Aorta (tissue), 5 donors: ENCODE measurements at places on chromosomes 6 and 20.
A peak's percentile ranks its signal among the peaks of the same experiment; 100 is the strongest.

- H3K4me1 ChIP-seq, result no peaks in the 10 kb centered on the region
- no peaks in the 10 kb centered on the region for H3K36me3 ChIP-seq
- no peak overlapping the region for H3K4me3 ChIP-seq
- no peaks in the 10 kb centered on the region for H3K27me3 ChIP-seq
- DNase-seq, result no peak
These were observed 889.5 kb downstream of the EYS start for GRCh38 chr6:64817525-64817924.

DNA sequence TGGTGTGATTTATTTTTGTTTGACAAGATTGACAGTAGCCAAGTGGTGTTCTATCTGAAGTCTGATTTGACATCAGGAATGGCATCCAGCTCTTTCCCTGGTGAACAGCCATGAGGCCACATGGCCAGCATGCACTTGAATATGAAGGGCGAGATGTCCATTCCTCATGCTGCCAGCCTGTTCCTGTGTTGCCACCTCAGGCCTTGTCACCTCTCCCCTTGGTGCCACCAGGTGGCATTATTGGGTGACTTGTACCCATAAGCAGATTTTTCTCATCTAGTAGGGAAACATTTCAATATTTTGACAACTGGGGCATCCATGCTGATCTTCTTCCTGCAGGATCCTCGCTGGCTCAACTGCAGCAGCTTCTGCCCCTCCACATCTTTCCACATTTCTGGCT is 199.1 kb downstream of the ERMARD start:
- no peak overlapping the region for H3K4me3 ChIP-seq
- peak; percentile 35 for DNase-seq
- H3K27me3 ChIP-seq, result no peaks in the 10 kb centered on the region
- no peaks in the 10 kb centered on the region for H3K36me3 ChIP-seq
- no peaks in the 10 kb centered on the region for H3K4me1 ChIP-seq
- no peak overlapping the region for H3K27ac ChIP-seq

DNA sequence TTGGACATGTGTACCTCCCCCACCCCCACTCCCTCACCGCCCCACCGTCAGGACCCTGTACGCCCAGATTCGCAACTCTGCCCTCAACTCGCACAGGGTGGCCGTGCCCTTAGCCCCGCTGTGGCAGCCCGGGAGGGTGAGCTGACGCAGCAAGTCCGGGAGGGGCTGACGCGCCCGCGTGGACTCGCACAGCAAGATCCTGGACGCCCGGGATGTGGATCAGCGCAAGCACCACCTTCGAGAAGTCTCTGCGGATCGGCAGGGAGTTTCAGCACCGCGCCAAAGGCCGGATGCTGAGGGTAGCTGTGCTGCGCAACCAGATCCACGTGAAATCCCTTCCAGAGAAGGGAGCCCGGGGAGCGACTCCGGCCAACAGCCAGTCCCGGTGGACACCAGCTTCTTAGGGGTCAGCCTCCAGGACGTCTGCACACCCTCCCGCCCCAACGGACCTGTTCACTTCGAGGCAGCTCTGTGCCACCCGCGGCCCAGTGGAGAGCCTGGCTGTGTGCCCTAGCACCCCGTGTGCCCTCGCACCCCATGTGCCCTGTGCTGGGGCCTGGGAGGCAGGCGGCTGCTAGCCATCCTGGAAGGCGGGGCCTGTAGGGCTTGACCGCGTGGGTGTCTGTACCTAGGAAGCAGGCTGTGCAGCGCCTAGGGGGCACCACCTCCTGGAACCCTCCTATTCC is 6.7 kb upstream of the GJA10 start:
- H3K27me3 ChIP-seq, result no peaks in the 10 kb centered on the region
- no peak overlapping the region for H3K27ac ChIP-seq
- no peak overlapping the region for H3K4me3 ChIP-seq
- no peak for DNase-seq
- no peaks in the 10 kb centered on the region for H3K36me3 ChIP-seq

GRCh38 chr6:2875359-2876191 is 27.5 kb downstream of the SERPINB9 start:
- H3K4me1 ChIP-seq, result no peaks in the 10 kb centered on the region
- peak overlapping the region; percentile 59 for H3K4me3 ChIP-seq
- H3K27me3 ChIP-seq, result no peaks in the 10 kb centered on the region
- DNase-seq, result peak; percentile 84

GRCh38 chr20:58721951-58722778 is 29.6 kb downstream of the NPEPL1 start:
- peak; percentile 61 for DNase-seq
- no peak overlapping the region for H3K27ac ChIP-seq
- H3K4me3 ChIP-seq, result no peak overlapping the region

DNA sequence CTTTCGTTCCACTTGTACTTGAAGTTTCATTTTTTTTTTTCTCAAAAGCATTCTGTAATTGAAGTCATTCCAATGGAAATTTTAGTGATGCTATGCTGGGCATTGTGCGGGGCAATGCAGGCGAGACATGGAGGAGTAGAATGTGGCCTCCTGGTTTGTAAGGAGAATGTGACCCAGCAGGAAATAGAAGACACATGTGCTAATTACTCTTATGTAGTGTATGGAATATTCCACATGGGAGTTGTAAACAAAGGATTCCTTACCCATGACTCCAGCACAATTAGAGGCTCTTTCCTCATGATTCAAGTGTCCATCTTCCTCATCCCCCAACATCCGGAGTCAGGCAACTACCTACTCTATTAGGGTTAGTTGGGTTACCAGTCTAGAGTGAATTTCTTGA is 14.9 kb upstream of the RFPL4B start:
- no peaks in the 10 kb centered on the region for H3K36me3 ChIP-seq
- H3K27ac ChIP-seq, result no peak overlapping the region
- no peaks in the 10 kb centered on the region for H3K4me1 ChIP-seq

DNA sequence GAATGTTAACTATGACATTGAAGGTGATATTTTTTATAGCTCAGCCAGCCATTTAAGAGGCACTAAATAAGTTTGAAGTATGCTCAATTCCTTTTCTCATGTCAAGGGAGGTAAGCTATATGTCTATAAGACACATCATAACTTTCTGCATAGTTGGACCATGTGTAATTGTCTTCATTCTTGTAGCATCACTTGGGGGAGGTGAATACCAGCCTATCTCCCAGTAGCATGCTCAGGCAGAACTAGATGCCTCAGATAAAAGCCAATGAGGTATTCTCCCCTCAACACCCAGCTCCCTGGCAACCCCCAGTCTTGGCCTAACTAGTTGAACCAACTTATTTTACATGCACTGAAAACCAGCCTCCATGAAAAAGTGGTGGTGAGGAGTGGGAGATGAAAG is 158.3 kb upstream of the JAG1 start:
- no peak for DNase-seq
- no peak overlapping the region for H3K4me3 ChIP-seq
- no peak overlapping the region for H3K27ac ChIP-seq
- H3K27me3 ChIP-seq, result no peaks in the 10 kb centered on the region
- no peaks in the 10 kb centered on the region for H3K36me3 ChIP-seq
- H3K4me1 ChIP-seq, result no peaks in the 10 kb centered on the region

DNA sequence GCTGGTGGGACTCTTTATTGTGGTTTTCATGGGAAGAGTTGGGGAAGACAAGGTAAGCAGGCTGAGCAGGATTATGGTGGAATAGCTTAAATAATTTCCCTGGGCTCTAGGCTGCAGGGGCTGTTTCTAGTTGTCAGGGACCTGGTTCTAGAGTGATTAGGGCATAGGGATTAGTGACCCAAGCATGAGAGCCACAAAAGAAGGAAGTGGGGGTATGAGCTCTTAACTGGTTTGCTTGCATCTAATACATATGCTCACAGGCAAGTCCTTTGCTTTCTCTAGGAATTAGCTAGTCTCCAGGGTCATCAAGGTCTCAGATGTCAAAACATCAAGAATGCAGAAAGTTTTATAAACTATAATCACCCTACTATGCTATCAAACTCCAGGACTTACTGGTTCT is 67.5 kb upstream of the NRN1 start:
- DNase-seq, result no peak
- peaks cover 2% of the 10 kb centered on the region for H3K27me3 ChIP-seq
- H3K4me3 ChIP-seq, result no peak overlapping the region
- H3K27ac ChIP-seq, result no peak overlapping the region

DNA sequence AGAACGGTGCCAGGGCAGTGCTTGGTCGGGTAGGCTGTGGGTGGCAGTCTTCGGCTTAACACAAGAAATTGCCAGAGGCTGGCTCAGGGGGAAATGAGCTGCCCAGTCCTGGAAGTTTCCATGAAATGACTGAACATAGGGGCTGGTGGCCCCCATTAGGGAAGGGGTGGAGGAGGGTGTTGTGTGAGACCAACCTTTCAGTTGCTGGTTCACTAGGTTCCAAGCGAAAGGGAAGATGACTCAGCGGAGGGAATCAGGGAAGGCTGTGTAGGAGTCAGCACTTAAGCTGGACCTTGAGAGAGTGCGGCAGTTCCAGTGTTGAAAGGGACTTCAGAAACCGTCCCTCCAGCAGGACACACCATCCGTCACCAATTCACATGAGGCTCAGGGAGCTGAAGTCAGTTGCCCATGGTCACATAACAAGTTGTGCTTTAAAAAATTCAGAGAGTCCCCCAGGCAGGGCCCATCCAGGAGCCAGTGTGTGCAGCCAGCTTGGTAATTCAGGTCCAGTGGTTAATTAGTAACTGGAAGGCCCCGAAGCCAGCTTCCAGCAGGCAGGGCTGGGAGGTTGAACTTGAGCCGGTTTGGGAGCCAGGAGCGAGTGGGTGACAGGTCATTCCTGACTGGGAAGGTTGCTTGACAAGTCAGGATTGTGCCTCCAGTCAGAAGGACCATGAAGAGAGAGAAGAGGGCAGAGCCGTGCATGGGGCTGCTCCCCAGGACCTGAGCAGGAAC is at the start of gene SGK2:
Gene SGK2 (plus strand): TSS at position 616 of the 735 bp plus-strand sequence. CDS start 7,469 bp downstream, outside the sequence.
- H3K36me3 ChIP-seq, result no peaks in the 10 kb centered on the region
- H3K27ac ChIP-seq, result no peak within 1 kb of the TSS
- no peaks in the 10 kb centered on the region for H3K27me3 ChIP-seq
- no peak within 1 kb of the TSS for H3K4me3 ChIP-seq
- DNase-seq, result no peak

DNA sequence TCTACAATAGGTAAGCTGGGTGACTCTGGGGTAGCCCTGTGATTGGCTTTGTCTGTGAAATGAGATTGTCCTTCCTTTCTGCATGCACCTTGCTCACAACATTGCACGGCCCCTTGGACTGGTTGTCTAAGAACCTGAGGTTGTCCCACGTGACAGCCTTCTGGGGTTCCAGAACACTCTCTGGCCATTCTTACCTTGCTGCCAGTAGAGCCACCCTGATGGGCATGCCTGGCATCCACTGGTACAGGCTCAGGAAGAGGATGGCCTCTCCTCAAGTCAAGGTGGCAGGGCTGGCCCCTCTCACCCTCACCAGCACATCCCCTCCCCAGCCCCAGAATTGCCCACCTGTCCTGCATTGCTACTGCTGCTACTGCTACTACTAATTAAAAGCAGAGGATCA is 335.0 kb downstream of the PACRG start:
- DNase-seq, result no peak
- no peak overlapping the region for H3K4me3 ChIP-seq
- H3K27me3 ChIP-seq, result no peaks in the 10 kb centered on the region
- H3K4me1 ChIP-seq, result no peaks in the 10 kb centered on the region
- H3K36me3 ChIP-seq, result no peaks in the 10 kb centered on the region

GRCh38 chr6:7236306-7237209 is 76.4 kb downstream of the SSR1 start:
- no peaks in the 10 kb centered on the region for H3K36me3 ChIP-seq
- H3K4me3 ChIP-seq, result no peak overlapping the region
- no peaks in the 10 kb centered on the region for H3K4me1 ChIP-seq
- no peaks in the 10 kb centered on the region for H3K27me3 ChIP-seq

DNA sequence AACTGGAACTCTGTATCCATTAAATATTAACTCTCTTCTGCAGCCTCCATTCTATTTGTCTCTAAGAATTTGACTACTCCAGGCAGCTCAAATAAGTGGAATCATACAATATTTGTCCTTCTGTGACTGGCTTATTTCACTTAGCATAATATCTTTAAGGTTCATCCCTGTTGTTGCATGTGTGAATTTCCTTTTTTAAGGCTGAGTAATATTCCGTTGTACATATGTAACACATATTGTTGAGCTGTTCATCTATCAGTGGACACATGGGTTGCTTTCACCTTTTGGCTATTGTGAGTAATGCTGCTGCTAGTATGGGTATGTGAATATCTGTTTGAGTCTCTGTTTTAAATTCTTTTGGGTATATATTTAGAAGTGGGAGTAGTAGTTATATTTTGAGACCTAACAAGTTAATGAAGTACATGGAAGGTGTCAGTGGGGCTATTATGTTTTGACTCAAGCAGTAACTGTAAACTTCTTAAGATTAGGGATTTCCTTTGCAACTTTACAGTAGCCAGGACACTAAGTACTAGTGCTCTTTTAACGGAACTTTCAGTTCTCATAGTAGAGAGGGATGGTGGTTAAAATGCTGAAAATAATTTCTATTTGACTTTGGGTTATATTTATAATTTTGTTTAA is 29.7 kb upstream of the TMEM217 start:
- H3K36me3 ChIP-seq, result peaks cover 2% of the 10 kb centered on the region
- no peak for DNase-seq
- H3K27me3 ChIP-seq, result no peaks in the 10 kb centered on the region
- H3K4me3 ChIP-seq, result no peak overlapping the region
- no peak overlapping the region for H3K27ac ChIP-seq

DNA sequence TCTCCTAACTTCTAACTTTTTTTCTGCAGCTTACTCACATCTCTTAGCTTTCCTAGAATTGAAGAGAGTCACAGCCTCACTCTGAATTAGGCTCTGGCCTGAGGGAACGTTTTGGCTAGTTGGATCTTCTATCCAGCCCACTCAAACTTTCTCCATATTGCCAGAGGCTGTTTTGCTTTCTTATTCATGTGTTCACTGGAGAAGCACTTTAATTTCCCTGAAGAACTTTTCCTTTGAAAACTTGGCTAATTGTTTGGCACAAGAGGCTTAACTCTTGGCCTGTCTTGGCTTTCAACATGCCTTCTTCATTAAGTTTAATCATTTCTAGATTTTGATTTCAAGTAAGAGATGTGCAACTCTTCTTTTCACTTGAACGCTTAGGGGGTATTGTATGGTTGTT is 138.2 kb upstream of the PLCB4 start:
- H3K36me3 ChIP-seq, result no peaks in the 10 kb centered on the region
- DNase-seq, result no peak
- H3K4me1 ChIP-seq, result peaks cover 2% of the 10 kb centered on the region
- H3K4me3 ChIP-seq, result no peak overlapping the region
- H3K27ac ChIP-seq, result no peak overlapping the region

DNA sequence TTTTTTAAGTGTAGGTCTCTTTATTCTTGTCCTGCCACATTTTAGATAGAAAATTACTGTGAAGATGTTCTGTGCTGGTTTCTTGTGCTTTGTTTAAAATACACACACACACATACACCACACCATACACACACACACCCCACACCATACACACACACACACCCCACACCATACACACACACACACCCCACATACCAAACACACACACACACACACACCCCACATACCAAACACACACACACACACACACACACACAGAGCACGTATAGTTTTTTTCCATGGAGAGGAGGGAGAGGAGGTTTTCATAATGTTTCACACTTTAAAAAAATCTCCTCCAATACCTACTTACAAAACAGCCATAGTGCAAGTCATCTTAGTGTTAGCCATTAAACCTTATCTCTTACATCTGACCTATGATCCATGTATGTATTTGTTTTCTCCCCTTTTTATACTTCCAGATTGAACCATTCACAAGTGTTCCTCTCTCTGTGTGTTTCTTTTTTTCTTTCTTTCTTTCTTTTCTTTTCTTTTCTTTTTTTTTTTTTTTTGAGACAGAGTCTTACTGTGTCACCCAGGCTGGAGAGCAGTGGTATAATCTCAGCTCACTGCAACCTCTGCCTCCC is 19.7 kb upstream of the CITED2 start:
- H3K36me3 ChIP-seq, result no peaks in the 10 kb centered on the region
- DNase-seq, result no peak
- no peaks in the 10 kb centered on the region for H3K27me3 ChIP-seq
- H3K4me1 ChIP-seq, result no peaks in the 10 kb centered on the region
- H3K27ac ChIP-seq, result no peak overlapping the region
- no peak overlapping the region for H3K4me3 ChIP-seq
